ENCODE measurements at places on chromosomes 12 and 14.

- DNase-seq, result no peak
These were observed 23.6 kb upstream of the REP15 start for GRCh38 chr12:27672643-27673042.

DNA sequence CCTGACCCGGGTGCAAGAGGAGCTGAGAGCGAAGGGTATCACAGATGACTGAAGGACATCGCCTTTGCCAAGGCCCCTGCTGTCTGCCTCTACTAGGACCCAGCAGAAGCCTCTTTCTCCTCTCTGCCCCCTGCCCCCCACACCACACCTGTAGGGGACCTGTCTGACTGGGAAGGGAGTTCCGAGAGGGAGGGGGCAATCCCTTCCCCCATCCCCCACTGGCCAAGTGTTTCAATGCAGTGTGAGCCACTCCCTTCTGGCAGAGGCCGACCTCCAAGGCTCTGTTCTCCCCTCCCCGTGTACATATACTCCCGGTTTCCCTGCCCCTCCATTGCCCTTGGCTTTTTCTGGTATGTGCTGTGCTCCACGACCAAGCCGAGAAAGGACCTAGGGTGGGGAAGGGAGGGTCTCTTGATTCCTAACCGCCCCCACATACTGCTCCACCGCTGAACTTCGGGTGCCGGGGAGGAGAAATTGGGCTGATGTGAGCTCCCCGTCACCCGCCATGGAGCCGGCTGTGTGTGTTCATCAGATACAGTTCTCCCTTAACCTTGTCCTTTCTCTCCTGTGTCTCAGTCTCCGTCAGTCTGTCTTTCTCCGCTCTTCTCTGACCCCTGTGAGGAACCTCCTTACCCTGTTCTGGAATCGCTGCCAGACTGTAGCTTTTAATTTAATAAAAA lies 2.0 kb upstream of the ARHGEF25 start:
- DNase-seq, result no peak

GRCh38 chr12:130818272-130818634 lies 20.8 kb downstream of the STX2 start:
- no peak for DNase-seq

DNA sequence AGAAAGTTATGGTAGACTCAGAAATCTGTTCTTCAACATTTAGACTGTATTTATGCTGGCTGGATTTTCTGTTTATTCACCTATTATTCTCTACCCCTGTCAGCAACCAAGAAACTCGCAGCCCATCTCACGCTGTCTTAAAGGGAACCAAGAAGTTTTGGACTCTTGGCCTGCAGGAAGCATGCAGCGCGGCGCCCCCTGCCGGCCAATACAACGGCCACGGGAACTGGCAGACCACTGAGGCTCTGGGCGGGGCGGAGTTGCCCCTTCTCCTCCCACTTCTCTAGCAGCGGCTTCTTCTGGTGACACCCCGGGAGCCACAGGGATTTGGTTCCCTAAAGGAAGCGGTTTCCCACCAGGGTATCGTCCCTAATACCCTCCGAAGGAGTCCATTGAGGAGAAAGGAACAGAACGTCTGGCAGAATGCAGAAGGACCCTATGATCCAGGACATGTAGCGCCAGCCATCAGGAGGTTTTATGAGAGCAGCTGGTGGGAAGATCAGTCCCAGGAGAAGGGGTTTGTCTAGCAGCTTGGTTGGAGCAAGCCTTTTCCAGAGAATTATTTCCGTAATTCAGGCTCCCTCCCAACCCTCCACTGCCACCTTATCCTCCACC lies 21.0 kb upstream of the RNASE2 start:
- DNase-seq, result peak; percentile 17

DNA sequence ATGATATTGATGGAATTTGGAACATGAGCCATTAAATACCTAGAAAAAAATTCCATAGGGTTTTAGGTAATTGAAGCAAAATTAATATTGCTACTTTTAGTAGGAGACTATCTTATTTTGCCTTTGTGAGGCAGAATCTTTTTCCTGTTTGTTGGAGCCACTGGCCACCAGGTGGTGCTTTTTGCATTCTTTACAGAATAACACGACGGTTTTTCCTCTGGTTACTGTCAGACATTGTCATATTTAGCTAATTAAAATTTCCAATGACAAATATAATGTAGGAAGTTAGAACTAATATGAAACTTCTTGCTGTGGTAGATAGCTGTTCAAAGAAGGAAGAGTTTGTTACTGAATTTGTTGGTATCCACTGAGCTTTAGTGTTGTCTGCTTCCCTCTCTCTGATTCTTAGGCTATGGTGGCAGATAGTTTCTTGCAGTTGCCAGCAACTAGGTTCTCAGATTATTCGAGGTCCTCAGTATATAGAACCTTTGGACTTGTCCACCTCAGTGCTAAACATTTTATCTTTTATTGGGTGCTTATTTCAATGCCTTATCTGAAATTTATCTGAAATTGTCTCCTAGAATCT lies 25.7 kb downstream of the RAB21 start:
- no peak for DNase-seq

DNA sequence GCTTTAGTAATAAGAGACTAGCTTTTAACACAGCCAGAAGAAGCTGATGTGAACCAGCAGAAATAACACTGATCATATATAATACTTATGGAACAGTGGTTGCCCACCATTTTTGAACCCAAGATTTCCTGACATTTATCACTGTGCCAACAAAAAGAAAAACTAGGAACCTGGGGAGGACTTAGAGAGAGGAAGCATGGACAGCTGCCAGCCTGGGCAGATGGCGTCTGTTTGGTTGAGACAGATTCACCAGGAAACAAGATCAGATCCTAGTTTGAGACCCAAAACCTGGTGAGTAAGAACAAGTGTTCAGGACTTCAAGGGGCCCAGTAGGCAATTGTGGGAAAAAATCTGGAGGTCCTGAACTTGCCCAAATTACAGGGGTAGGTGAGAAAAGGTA lies 95.3 kb downstream of the BICD1 start:
- DNase-seq, result no peak

DNA sequence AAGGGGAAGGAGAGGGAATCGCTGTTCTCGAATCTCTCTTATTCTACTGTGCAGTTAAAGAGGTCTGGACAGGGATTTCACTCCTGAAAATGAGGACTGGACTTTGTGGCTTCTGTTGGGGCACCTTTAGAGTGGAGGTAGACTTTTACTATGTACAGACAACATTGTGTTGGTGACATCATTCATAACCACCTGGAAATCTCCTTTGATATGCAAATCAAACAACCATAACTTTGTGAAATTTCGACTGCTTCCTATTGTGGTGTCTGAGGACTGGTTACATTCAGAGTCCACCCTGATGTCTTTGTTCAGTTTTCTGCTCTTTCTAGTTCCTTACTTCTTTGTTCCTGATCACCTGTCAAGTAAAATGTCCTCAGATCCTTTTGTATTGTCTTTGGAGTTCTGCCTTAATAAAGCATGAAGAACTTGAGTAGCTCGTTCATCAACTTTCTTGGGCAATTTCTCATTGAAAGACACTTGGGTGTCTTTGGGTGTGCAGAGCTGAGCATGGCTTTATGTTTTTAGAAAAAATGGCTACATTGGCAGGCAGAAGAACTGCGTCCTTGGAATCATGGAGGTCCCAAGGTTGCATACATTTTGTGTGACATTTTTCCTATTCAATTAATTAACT lies 29.8 kb downstream of the LRRK2 start:
- DNase-seq, result no peak
